ENCODE measurements at places on chromosomes 4 and X.

DNA sequence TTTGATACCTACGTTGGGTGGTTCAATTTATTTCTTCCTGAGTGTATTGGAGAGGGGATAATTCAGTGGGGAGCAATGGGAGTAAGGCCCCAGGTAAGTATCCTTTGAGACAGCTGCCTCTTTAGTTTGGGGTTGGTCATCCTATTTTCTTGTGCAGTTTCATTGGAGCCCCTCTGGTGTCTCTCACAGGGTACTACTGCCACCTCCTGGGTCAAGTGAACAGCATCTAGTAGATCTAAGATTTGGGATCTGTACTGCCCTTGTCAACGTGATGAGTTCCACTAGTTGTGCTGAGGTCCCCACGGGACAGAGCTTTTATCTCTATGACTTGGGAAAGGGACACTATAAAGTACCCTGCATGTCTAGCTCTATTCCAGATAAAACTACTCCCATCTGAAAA lies 80.6 kb downstream of the PBDC1 start:
- DNase-seq: no peak

DNA sequence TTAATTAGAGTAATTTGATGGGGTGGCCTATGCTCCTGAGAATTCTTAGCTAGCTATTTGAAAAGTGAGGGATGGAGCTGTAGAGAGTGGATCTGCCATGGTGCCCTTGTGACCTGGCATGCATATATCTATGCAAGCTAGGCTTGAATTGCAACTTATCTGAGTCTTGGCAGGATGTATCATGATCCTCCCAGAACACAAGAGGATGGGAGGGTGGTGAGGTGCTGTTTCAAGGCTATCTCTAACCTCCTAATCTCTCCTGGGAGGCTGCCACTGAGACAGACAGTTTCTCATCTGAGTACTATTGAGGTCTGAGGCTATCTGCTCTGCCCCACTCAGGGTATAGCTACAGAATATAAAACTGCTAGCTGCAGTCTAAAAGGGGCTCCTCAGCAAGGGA lies 56.6 kb downstream of the BRCC3 start:
- DNase-seq: no peak

- no peak for DNase-seq
Observed at GRCh38 chrX:133461231-133461630, 45.9 kb upstream of the GPC4 start.

DNA sequence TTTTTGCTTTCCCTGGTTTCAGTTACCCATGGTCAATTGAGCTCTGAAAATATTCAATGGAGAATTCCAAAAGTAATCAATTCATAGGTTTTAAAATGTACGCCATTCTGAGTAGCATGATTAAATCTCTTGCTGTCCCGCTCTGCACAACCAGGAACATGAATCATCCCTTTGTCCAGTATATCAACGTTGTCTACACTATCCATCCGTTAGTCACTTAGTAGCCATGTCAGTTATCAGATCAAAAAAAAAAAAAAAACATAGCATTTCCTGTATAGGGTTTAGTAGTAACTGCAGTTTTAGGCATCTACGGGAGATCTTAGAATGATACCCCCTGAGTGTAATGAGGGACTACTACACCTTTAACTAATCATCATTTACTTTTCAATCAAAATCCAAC lies 15.1 kb downstream of the LAMP2 start:
- DNase-seq: no peak

DNA sequence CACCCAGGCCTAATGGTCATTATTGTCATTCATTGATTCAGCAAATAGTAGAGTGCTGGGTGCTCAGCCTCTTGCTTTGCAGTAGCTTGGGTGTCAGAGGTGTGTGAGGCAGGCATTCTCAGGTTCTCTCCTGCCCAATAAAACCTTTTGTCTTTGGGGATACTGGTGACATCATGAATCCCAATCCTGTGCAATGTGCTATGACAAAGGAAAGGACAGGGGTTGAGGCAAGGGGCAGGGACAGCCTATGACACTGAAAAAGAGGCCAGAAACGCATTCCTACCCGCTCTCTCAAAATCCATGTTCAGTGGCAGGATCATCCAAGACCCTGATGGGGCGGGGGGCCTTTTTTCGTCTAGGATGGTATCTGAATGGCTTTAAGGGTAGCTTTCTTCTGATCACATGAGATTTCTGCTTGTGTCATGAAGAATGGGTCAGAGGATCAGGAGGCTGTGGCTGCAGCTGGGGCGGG lies 1.5 kb upstream of the FAM193A start:
- DNase-seq: no peak

DNA sequence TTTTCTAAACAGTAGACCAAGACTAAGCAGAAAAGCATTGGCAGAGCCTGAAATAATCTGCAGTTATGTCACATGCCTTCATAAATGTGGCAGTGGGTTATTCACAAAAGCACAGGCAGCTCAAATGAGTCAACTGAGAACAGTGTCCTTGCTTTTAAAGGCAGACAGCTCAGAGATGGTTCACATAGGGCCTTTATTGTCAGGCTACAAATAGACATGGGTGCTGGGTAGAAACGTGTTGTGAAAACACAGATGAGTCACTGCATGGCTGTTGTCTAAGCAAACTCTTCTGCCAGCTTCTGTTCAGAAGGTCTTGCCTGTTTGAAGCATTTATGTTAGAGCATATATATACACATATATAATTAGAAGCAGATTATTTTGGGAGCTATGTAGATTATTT lies 118.0 kb downstream of the SLC4A4 start:
- no peak for DNase-seq

DNA sequence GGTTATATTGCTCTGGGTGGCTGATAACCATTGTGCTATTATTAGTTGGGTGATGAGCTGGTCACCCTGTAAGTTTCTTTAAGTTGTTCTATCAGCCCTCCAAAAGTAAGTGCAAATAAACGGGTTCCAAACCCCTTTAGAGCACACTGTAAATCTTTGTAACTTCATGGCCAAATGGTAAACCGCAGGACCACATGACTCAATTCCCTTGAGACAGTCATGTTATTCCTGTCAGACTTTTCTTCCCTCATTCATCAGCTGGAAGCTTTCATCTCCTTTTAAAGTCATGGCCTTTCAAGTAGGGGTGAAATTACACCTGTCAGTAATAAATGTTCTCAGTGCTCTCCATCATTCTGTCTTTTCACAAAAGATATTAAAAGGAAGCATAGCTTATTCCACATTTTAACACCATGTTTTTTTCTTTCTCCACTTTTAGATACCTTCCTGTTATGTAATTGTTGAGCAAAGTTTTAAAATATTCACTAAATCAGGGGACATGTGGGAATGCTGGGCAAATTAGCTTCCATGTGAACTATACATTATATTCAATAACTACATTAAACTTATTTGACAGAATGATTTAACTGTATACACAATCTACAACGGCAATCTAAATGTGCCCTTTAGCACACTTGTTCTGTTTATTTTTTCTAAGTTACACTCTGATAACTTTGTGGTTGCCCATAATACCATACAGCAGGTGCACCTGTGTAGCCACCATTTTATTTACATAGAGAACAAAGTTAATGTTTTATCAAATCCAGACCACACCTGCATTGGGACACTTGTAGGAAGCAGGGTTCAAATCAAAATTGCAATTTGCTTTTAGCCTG lies 275.5 kb downstream of the CFAP299 start:
- no peak for DNase-seq
